ENCODE measurements at places on chromosomes 5 and 9.

DNA sequence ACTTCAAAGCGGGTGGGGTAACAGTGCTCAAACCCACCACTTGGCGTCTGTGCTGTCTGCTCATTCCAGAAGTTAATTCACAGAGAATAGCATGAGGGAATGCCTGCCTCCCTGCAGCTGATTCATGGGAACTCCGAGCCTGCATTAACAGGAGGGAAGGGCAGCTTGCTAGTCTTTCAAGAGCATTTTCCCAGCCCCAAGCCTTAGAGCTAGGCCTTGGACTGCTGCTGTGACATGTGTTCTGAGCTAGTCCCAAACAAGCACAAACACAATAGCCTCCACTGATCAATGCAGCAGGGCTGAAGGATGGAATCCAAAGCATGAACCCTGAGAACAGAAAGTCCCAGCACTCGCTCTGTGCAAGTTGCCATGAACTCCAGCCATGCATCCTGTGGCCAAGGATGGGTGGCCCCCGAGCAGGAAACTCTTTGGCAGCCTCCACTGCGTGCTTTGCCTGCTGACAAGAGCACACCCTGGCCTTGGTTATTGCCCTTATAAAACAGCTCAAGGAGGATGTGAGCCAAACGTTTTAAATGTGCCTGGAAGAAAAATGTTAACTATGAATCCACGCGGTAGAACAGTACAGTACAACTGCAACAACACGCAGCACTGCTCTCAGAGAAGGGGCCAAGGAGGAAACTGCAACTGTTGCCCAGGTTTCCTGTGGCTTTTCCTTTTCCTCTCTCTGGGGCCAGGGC is 653.1 kb upstream of the KLF4 start:
- no peak for DNase-seq

GRCh38 chr9:8895861-8896224 is 1096.3 kb upstream of the DMAC1 start:
- DNase-seq: no peak

DNA sequence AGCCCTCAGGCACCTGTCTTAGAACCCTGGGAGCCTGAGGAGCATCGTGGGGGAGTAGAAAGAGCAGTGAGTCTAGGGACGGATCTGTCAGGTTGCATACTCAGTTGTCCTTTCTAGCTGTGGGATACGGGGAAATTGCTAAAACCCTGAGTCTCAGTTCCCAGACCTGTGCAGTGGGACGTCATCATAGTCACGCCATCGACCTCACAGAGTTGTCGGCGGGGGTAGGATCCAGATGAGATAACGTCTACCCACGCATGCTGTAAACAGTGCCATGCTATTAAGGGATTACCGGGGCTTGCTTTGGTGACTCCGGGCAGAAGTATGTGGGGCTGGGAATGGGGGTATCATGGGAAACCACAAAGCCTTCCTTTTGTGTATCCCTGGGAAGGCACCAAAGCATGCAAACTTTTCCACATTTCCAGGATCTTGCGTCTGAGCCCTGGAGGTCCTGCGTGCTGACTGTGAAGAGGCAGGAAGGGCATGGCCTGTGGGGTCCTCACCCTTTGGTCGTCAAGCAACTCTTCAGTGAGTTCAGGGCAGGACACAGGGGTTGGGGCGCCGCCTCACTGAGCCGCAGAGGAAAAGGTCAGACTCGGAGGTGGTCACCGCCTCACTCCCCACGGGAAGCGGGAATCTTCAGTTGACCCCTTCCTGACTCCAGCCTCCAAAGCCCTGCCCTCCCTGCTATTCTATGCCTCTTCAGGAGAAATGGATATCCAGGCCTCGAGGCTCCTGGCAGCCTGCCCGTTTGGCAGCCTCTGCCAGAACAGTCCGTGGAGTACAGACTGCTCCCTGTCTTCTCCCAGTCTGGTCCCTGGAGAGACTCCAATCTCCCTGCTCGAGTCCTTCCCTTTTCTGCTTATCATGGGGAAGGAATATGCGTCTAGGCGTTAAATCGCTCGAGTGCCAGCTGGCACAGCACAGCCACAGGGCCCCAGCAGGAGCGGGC is 186.8 kb upstream of the KLF9 start:
- no peak for DNase-seq

DNA sequence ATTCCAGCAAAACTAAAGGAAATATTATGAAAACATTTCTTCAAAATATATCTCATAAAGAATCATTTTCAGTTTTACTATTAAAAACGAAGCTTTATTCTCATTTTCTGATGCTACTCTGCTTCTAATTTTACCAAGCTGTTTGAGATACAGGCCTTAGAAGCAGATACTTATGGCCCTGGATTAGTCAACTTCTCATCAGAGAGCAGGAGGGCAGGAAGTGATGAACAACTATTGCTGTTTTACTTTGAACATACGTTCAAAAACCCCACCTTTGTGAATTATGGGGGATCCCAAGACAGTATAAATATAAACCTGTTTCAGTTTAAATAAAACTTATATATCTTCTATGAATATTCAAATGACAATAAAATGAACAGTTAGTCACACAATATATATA is 16.0 kb downstream of the MPDZ start:
- DNase-seq: no peak

GRCh38 chr9:131545003-131545785 is at the start of gene PRRT1B:
PRRT1B (plus strand) TSS chr9:131545523; CDS start chr9:131545616, 93 bp downstream.
- no peak for DNase-seq

DNA sequence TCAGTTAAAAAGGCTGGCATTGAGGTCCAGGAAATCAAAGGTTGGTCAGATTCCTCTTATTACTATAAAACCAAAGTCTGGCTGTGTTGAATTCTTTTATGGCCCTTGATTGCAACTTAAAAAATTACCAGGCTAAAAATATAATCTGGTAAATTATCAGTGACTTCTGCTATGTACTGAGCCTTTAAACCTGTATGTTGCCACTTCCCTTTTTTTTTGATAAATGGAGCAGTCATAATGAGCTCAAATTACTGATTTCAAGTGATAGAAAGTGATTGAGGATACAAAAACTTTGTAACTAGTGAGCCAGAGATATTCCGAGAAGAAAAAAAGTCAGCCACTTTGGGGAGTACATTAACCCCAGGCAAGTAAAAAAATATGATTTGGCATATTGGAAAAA is 100.1 kb downstream of the GIN1 start:
- no peak for DNase-seq

- DNase-seq: no peak
Observed at GRCh38 chr5:54537725-54538124, 20.2 kb downstream of the SNX18 start.

- no peak for DNase-seq
Observed at GRCh38 chr9:34049630-34050384, 1.1 kb upstream of the UBAP2 start.

DNA sequence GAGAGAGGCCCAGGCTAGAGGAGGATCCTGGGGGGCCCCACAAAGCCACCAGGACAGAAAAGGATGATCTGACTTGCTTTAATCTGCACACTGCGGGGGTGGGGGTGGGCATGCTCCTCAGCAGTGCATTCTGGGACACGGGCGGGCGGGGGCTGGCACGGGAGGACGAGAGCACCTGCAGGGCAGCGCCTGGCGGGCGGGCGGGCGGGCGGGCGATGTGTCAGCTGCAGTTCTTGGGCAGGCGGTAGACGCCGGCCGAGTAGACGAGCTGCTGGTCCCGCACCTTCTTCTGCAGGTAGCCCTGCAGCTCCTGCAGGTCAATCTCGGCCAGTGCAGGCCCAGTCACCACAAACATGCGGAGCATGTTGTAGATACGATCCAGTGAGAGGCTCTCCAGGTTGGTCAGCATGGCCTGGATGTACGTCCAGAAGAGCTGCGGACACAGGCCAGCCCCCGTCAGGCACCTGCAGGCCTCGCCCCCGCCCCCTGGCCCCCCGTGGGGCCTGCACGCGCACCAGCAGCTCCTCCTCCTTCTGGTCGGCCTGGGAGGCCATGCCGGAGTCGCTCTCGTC is 3.0 kb upstream of the TMEM210 start:
- no peak for DNase-seq

GRCh38 chr9:37364751-37365360 is 57.6 kb upstream of the GRHPR start:
- DNase-seq: no peak

DNA sequence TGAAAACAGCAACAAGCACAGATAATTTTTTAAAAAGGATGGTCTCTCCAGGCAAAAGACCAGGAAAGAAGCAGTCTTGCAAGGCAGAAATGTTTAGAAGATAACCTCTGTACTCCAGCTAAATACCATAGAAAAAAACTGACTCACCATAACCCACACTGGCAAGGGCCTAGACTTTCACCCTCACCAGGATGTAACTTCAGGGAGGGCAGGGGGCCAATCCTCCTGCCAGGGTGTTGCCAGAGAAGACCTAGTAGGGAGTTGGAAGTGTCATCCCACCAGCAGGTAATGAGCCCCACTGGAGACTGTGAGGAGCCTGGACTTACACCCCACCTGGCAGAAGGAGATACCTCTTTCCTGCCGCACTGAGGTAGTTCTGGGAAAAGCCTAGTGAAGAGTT is 97.6 kb downstream of the PRELID2 start:
- no peak for DNase-seq

- no peak for DNase-seq
Observed at GRCh38 chr9:116087246-116087645, 66.3 kb upstream of the PAPPA start.

- DNase-seq: no peak
Observed at GRCh38 chr5:42516282-42517042, 93.2 kb downstream of the GHR start.

- no peak for DNase-seq
Observed at GRCh38 chr5:13664377-13664776, 280.1 kb downstream of the DNAH5 start.

Data from CD4-positive, alpha-beta T cell treated with Interleukin-6 at 100 ng/mL for 8 hours (primary cell).